ENCODE measurements at places on chromosomes 2 and 18. TPM values are rescaled to one million over a fixed set of nuclear protein-coding genes. Genes with fewer than 3 reads are reported as not detected.

GRCh38 chr18:77366720-77367641 lies 117.3 kb downstream of the GALR1 start:
- DNase-seq: no peak

GRCh38 chr2:15243762-15244161 lies 317.4 kb downstream of the NBAS start:
- peak; percentile 42 for DNase-seq

GRCh38 chr2:70513738-70514137 lies 39.9 kb downstream of the TGFA start:
- DNase-seq: no peak

- no peak for DNase-seq
Measured at GRCh38 chr2:201904538-201905420, 98.4 kb downstream of the CDK15 start.

Gene VWA3B
- total RNA-seq: 6.7 TPM

Gene DSG4
- 0.24 TPM for total RNA-seq

Gene CASP10
- total RNA-seq: 3.4 TPM

Data from umbilical cord (tissue), 2 donors.